Stimulated activated CD8-positive, alpha-beta memory T cell treated with anti-CD3 and anti-CD28 coated beads, Interleukin-12 subunit alpha, Interleukin-12 subunit beta, amount 100 ng/mL, for 1 hour (primary cell): ENCODE measurements at places on chromosomes 1 and 21.

GRCh38 chr1:4452701-4453100 lies 201.7 kb upstream of the AJAP1 start:
- no peak for DNase-seq

GRCh38 chr1:44812822-44813543 lies 4.7 kb downstream of the BTBD19 start:
- no peak for DNase-seq

GRCh38 chr1:100606438-100606837 lies 68.5 kb downstream of the GPR88 start:
- DNase-seq: no peak

DNA sequence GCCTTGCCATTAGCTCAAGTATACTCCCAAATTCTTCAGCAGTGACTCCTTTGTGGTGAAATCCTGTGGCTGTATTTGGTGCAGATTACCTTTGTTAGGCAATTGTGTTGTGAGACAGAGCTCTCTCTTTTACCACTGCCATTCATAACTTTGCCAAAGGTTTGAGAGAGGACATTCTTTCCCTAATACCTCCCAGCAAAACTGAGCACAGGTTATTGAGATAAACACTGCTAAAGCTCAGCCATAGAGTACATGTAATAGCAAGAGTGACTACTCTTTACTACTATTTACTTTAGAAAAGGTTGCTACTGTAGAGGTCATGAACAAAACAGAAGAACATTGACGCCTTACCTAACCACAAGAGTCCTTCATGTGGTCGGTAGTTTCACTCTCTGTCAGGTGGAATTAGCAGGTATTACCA lies 514.0 kb upstream of the ADAMTS5 start:
- DNase-seq: no peak

- no peak for DNase-seq
These were observed 6.9 kb upstream of the EFNA3 start for GRCh38 chr1:155071701-155072100.

GRCh38 chr1:94339206-94339927 lies 78.8 kb upstream of the ABCD3 start:
- no peak for DNase-seq

DNA sequence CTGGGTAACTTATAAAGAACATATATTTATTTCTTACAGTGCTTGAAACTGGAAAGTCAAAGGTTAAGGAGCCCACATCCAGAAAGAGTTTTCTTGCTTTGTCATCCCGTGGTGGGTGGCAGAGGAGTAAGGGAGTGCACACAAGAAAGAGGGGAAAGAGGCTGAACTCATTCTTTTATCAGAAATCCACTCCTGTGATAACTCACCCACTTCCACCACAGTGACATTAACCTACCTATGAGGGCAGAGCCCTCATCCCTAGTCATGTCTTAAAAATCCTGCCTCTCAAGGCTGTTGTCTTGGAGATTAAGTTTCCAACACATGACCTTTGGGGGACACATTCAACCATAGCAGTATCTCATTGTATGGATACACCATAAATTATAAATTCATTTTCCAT lies 32.5 kb upstream of the RGS4 start:
- DNase-seq: no peak

GRCh38 chr1:26745191-26745590 lies 42.6 kb upstream of the PIGV start:
- DNase-seq: no peak

DNA sequence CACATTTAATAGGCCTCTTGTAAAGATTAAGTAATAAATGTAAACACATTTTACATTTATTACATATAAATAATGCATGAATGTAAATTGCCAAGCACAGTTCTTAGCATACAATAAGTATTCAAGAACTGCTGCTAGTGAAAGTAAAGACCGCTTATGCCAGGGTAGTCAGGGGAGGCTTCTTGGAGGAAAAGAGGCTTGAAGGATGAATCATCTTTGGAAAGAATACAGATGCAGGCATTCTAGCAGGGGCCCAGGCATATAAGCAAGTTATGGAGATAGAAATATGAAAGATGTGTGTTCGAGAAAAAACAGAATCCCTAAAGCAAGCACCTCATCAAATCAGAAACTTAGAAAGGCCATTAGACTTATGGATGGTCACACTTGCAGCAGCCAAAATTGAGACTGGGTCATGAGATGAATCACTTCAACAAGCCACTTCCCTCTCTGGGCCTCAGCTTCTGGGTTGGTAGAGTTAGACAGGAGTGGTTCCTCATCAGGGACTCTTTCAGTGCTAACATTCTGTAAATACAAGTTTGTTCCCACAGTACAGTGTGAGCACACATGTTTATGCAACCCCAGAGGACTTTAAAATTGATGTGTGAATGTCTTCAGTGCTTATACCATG lies 79.8 kb upstream of the ROR1 start:
- DNase-seq: no peak

GRCh38 chr1:159889821-159890252 lies 10.1 kb downstream of the CFAP45 start:
- no peak for DNase-seq

DNA sequence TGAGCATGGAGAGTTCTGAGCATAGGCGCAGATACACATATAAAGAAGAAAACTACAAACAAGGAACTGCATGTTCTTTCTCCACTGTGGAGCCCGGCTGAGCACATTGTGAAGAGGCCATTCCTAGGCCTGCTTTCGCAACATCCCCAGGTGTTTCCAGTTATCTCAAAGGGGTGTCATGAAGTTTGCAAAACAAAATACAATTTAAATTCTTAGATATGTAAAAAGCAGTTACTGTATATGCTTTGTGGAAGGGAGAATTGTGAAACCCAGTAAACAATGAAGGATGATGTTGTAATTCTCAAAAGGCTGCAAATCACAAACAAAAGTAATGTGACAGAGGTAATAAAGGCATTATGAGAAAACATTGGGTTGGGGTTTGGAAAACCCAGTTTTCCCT lies 98.6 kb upstream of the ZNF644 start:
- DNase-seq: no peak
